ENCODE measurements at places on chromosomes 2 and 18. TPM values are rescaled to one million over a fixed set of nuclear protein-coding genes. Genes with fewer than 3 reads are reported as not detected.
A peak's percentile ranks its signal among the peaks of the same experiment; 100 is the strongest.

GRCh38 chr18:55515214-55515613 is 72.8 kb downstream of the TCF4 start:
- no peak for DNase-seq

DNA sequence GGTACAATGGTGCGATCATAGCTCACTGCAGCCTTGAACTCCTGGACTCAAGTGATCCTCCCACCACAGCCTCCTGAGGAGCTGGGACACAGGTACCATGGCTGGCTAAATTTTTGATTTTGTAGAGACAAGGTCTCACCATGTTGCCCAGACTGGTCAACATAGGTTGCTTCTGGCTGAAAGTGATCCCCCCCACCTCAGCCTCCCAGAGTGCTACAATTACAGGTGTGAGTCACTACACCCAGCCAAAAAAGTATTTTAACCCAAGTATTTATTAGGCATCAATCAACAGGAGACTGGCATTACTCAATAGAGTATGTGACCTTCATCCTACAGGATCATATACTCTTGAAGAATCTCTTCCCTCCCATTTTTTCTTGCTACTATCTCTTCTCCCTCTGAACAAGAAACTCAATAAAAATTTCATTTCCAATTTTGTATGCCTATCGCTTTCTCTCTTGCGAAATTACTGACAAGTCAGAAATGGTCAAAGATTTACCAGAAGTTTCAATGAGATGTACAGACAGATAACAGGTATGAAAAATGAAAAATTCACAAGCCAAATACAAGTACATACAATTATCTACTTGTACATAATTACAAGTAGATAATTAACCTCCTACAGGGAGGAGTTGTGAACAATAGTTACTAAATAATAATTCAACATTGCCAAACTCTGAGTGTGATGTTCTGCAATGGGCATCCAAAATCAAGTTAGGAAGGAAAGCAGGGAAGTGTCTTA is 34.9 kb upstream of the CCNT2 start:
- no peak for DNase-seq

DNA sequence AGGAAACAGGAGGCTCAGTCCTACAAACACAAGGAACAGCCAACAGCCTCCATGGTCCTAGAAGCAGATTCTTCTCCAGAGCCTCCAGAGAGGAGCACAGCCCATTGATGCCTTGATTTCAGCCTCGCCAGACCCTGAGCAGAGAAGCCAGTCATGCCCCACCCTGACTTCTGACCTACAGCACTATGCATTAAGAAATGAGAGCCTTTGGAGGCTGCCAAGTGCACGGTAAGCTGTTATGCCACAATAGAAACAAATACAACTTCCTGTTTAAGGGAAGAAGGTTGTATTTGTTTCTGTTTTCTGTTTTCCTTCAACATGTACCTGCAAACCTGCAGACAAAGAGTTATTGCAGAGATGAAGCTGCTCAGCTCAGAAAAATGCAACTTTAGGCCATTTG is 181.3 kb upstream of the AGAP1 start:
- DNase-seq, result no peak

- no peak for DNase-seq
These were observed 379.6 kb downstream of the HRH4 start for GRCh38 chr18:24840051-24840450.

- DNase-seq, result no peak
These were observed 77.4 kb upstream of the ZCCHC2 start for GRCh38 chr18:62445386-62445917.

DNA sequence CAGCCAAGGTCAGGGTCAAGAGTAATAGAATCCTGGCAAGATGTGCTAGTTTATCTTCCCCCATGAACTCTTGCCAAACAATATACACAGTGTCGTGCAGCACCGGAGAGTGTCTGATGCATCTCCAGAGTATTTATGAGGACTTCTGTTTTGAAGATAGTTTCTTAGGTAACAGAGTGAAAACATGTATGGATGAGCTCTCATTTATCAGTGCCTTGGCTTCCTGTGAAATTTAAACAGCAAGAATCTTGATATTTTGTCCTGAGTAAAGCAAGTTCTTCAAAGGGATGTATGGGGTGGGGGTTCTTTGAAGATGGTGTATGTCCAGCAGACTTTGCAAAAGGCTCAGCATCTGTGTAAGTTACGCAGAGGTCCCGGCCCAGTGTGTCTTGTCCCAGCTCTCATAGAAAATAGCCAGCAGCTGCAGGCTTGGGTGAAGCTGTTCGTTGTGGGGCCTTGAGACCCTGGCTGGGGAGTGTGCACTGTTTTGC is 361.0 kb upstream of the NT5C1B start:
- peak; percentile 23 for DNase-seq

- DNase-seq, result no peak
These were observed 1.7 kb downstream of the ITGA4 start for GRCh38 chr2:181458871-181459270.

DNA sequence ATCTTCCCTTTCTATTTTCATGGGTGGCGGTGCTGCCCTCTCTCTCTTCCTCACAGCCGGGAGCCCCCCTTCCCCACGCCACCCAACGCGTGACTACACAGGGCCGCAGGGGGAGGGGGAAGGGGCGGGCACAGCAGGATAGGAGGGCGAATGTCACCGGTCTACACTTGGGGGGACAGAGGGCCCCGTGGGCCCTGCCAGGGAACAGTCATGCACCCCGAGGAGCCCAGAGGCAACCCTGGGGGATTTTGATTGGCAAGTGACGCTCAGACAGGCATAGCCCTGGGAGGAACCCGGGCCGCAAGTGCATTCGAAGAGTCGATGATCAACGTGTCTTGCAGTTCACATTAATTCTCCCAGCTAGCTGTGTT is 91.1 kb upstream of the ANKRD30BL start:
- no peak for DNase-seq

DNA sequence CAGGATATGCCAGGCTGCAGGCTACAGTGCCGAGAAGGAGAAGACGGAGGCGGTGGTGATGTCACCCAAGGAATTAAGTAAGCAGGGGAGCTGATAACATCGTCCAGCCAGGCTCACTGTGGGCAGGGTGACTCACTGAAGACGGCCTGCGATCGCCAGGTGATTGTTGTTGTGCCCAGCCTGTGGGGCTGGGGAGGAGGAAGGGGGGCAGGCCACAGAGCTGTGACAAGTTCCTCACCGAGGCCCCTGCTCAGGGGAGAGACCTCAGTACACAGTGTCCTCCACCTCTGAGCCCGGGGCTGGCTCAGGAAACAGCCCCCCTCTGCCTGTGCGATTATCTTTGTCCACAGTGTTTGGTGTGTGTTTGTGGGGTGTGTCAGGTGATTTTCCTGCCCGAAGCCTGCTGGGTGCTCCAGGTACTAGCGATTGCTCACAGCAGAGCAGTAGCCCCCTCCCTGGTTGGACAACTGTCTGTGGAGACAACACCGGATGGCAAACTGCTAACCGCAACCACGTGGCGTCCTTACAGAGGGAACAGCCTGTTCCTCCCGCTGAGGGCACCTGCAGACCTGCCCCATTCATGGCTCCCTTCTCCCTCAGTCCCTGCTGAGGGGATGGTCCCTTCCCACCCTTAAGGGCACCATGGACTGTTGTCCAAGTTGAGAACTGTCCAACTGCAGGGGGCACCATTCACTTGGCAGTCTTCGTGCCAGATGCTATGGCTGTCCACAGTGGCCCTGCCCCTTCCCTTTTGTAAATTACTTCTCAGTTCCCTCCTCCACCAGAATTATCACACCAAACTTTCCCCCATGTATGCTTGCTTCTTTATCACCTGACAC is 95.1 kb downstream of the ZFP36L2 start:
- peak; percentile 74 for DNase-seq

GRCh38 chr2:147715807-147716206 is 129.0 kb upstream of the ACVR2A start:
- DNase-seq, result peak; percentile 8

DNA sequence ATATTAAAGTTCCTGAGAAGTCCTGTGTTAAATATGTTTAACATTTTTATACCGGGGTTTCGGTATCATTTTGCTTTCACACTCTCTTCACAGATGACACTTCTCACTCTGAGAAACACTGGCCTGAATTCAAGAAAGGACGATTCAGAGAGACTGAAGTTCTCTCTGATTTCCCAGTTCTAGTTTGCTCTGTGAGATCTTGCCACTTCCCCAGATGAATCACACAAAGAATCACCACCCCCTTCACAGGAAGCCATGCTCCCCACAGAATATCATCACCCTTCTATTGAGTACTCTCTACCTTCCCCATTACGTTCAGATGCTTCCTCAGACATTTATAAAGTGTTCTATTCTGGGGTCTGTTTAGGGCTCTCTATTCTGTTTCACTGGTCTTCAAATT is 16.1 kb upstream of the CD207 start:
- no peak for DNase-seq

DNA sequence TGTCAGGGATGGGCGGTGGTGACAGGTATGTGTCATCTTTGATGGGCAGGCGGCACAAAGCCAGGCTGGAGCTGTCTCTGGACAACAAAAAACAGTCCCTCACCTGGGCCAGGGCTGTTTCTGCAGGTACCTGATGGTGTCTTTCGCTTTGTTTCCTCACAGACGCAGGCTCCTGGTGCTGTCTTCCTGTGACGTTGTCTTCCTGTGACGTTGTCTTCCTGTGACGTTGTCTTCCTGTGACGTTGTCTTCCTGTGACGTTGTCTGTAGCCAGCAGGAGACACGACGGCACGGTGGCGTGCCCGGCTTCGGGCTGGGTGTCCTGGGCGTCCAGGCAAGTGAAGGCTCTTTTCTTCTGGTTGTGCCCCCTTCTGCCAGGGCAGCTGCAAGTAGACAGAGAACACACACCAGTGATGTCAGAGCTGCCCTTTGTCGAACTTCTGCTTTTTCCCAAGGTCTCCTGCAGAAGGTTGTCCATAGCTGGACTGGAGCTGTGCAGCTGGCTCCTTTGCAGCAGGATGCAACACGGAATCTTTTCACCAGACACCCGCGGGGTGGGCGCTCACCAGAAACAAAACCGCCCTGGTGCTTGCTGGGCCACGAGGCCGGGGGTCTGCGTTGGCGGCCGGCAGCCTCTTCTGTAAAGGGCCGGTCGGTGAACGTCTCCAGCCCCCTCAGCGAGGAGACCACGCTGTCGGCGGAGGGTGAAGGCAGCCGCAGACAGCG is 21.1 kb downstream of the GPR35 start:
- no peak for DNase-seq

GRCh38 chr2:147996828-147997227 is 23.7 kb downstream of the ORC4 start:
- DNase-seq, result no peak

DNA sequence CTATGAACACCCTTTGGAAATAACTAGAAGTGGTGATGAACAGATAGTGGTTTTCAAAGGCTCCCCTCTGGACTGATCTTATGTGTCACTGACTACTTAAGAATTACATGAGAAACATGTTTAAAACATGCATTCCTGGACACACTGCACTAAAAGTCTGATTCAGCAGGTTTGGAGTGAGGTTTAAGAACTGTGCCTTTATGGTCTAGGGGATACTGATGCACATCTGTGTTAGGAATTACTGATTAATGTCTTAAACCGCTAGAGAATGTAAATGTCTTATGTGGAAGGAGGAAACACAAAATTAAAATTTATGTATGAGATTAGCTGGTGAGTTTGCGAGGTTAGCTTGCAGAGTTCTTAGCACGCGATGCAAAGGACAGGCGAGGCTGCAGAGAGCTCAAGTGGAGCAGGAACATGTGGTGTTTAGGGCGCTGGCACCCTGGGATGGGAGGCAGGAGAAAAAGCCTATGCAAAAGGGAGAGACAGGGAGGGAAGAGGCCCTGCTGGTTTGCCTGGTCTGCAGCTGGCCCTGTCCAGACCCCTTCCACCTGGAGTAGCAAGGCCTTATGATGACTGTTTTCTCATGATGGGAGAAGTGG is 11.7 kb downstream of the SH3YL1 start:
- no peak for DNase-seq

DNA sequence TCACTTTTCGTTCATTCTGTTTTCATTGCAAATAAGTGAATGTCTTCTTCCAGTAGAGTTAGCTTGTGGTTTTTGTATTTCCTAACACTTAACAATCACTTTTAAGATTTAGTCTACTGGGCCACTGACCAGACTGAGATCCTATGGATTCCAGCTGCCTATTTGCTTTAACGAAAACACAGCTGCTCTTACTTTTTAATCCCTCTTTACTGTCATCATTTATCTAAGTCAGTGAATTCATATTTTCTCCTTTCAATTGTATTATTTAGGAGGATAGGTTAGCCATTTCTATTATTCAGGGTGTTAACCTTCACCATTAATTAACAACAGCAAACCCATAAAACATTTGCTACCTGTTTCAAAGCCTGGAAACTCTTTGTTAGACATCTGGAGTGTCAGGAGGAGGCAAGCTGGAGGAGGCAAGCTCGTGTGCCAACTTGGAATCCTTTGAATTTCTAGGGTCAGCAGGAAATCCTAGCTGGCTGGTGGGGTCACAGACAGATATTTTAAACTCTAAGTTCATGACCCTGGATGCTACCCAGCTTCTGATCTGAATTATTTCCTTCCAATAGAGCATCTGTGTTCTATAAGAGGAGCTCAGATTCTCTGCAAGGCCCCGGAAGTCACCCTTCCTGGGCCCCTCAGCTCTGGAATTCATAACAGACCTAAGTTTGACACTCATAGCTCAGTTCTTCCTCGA is 385.3 kb downstream of the RBM43 start:
- peak; percentile 14 for DNase-seq

DNA sequence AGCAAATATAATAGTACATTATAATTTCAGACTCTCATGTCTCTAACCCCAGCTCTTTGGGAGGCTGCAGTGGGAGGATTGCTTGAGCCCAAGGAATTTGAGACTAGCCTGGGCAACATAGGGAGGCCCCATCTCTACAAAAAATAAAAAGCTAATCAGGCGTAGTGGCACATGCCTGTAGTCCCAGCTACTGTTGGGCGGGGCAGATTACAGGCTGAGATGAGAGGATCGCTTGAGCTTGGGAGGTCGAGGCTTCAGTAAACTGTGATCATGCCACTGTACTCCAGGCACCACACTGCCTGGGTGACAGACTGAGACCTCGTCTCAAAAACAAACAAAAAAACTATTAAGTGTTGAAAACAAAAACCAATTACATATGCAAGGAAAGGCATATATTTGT is 123.0 kb upstream of the MYO3B start:
- no peak for DNase-seq

DNA sequence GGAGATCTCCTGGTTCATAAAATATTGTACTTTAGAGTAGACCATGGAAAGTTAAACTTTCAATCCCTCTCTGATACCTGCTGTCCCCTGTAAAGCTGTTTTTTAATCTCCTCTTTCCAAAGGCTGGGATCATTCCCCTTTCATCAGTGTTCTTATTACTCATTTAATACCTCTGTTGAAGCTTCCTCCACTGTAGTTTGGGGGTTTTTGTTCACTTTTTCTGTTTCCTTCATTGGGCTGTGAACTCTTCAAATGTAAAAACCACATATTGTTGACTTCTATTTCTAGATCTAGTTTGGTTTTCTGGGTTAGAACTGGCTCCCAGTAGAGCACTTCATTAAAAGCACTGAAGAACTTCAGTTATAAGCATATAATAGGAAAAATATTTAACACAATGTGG is 598.1 kb downstream of the RNF144A start:
- DNase-seq, result no peak

The RGPD4 gene
- not detected for total RNA-seq

The MEP1B gene
- total RNA-seq, result 0.08 TPM

The KCNIP3 gene
- 4.9 TPM for total RNA-seq

The EXOC6B gene
- total RNA-seq, result 17.7 TPM

The ALPP gene
- total RNA-seq, result not detected

The LOXL3 gene
- total RNA-seq, result 3.4 TPM

The MTLN gene
- total RNA-seq, result 49.7 TPM

The PAX3 gene
- 2.2 TPM for total RNA-seq

The EML6 gene
- total RNA-seq, result 3.5 TPM

The UGT1A4 gene
- not detected for total RNA-seq

The GNLY gene
- total RNA-seq, result 1.4 TPM

The SOX11 gene
- total RNA-seq, result 24.0 TPM

The RNU2-63P gene
- not detected for total RNA-seq
